Fibroblast of mammary gland (primary cell): ENCODE measurements at places on chromosomes 1 and 21.

- DNase-seq: no peak
These were observed 2.9 kb downstream of the RCAN1 start for GRCh38 chr21:34612056-34612455.

DNA sequence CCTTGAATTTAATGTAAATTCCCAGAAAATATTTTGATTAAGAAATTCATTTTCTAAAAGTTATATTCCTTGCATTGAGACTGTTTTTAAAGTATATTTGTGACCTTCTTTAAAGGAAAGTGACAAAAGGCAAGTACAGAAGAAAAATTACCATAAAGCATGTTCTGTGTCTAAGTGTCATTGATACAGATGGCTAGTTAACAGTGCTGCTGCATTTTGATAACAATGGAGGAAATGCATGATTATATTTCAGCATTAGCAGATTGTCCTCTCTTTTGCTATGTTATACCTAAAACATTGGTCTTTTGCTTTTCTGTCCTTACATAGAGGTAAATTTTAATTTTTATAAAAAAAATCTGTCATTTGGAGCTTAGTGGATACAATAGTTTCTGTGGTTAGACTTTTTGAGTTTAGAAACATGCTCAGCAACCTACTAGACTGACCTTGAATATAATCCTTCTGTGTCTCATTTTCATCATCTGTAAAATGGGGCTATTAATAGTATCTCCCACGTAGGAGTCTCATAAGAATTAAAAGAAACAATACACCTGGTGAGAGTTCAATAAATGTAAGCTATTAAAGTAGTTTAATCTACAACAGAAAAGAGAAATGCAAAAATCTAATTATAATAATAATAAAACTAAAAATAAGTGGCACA, 51.1 kb upstream of the RGS21 start:
- DNase-seq: no peak

GRCh38 chr1:57124170-57124569, 158.4 kb upstream of the C8B start:
- no peak for DNase-seq

GRCh38 chr21:44836349-44836665, 18.4 kb upstream of the SUMO3 start:
- no peak for DNase-seq

DNA sequence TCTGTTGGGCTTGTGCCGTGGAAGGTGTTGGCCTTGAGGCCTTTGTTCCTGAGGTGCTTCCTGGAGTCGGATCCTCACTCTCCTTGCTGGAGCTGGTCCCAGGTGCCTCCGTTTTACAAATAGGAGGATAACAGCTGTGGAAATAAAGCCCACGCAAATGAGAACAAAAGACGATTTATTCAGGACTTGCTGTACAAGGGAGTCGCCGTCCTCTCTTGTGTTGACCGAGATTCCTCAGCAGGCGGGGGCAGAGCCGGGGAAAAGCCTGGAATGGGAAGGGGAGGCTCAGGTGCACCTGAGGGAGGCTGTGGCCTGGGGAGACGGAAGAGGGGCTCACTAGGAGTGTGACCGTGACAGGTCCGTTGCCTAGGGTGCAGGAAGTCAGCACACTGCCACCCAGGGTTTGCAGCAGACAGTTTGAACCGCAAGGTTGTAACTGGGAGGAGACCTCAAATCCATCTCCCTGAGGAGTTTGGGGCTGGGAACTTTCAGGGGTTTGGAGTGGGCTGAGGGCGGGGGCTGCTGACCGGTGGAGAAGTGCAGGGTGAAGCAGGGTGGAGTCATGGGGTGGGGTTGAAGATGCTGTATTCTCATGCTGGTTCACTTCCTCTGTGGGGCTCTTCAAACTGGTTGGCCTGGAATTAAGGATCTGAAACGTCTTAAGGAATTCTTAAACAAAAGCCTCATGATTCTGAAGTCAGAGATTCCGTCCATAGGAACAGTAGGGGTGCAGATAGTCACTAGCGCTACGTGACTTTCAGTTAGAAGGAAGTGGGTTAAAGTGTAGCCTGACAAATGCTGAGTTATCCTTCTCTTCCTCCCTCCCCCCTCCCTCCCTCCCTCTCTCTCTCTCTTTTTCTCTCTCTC, 2.6 kb upstream of the CSTB start:
- DNase-seq: no peak

DNA sequence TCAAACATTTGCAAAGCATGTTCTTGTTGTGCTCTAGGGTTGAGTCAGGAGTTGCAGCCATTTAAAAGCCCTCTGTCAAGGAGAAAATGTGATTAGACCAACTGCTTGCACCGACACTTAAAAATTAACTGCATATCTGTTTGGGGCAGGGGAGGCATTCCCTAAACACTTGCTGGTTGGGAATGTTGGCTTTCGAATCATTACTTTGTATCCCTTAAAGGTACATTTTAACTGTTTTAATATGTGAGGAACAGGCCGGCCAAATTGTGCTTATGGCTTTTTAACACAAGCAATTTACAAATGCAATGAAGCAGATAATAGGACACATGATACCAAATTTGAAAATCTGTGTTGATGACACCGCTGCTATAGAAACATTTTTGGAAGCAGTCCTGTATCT, 159.1 kb downstream of the LHX8 start:
- DNase-seq: no peak

GRCh38 chr1:61581251-61581650, 143.7 kb downstream of the TM2D1 start:
- DNase-seq: peak; percentile 28

GRCh38 chr1:47731730-47732129, 265.5 kb downstream of the TRABD2B start:
- DNase-seq: no peak

DNA sequence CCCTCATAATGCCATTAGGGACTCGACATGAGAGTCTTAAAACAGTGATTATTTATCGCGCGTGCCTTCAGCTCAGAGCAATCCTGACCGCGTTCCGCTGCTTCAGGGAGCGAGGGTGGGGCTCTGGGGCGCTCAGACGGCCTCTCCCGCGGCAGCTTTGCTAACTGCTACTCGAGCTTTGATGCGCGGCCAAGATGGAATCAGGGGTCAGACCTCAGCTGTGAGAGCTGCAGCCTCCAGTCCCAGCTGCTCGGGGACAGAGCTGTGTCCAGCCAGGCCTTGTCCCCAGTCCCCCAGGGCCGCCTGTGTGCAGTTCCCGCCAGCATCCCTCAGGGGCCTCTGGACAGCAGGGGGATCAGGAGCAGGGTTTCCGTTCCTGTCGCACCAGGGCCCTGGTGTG, 104.6 kb upstream of the TTC34 start:
- DNase-seq: no peak

GRCh38 chr1:12544357-12544756, 73.7 kb downstream of the DHRS3 start:
- no peak for DNase-seq

DNA sequence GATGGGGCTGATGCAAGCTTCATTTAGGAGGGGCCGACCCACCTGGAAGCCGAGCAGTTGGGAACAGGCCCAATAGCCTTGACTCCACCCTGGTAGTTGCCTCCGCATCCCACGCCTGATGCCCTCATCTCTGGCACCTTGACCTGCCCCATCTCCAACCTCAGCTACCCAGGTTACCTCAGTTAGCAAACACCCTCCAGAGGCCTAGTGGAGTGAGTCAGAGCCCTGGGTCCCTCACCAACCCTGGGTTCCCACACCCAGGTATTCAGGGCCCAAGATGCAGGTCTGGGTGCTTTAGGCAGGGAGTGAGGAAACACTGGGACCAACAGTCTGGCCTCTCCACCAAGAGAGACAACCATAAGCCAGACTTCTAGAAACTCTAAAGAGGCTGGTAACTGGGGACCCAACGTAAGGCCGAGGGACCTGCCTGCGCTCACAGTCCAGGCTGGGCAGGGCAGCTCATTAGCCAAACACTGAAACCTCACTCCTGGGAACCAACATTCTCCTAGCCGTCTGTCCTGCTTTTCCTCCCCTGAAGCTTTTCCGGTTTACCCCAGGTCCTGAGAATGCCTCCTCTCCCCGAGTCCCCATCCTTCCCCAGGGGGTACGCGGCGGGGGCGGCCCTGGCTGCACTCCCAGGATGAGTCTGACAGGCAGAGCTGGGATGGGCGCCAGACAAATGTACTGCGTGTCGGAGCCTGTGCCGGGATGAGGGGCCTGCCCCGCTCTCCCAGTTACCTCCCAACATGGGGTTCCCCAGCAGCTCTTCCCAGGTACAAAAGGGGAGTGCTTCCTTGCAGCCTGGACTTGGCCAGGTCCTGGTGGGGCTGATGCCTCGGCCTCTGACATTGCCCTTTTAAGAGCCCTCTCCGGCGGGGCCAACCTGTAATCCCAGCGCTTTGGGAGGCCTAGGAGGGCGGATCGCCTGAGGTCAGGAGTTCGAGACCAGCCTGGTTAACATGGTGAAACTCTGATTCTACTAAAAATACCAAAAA, 8.9 kb upstream of the CELSR2 start:
- peak; percentile 83 for DNase-seq

DNA sequence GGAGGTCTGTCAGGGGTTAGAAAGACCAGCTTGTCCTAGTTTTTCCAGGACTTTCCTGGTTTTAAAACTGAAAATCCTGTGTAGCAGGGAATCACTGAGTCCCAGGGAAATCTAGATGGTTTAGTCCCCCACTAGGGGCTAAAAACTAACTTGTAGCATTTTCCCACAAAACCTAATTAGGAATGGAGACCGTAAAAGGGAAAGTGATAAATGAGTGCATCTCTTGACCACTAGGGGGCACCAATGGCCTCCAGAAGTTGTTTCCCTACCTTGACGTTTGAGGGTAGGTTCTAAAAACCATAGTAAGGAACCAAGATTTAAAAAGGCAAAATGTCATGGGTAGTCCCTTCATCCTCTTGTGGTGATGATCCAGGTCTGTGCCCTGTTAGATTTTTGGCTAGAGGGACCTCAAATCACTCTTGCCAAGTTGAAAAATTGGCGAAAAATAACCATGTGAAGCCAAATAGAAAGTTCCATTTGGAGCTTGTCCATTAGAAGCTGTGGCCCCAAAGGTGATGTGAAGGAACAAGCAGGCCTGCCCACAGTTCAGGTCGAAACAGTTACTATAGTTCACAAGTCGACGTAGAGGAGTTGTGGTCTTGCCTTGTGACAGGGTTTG, 24.5 kb downstream of the CLIC6 start:
- peak; percentile 80 for DNase-seq

DNA sequence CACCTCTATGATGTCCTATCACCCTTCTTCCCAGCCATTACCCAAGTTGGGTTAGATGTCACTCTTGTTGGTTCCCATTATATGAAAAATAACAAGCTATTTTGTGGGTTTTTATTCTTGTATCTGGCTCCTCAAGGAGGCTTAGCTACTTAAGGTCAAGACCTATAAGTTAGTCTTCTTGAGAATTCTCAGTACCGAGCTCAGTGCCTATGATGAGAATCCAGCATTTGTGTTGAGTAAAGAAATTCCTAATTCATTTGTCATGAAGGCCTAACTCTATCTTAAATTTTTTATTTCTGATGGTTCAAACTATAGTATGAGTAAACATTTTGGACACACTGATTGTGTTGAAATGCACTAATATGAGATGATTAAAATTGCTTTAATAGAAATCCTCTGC, 15.9 kb downstream of the NUF2 start:
- DNase-seq: peak; percentile 58

- peak; percentile 15 for DNase-seq
These were observed 5.1 kb upstream of the ZZZ3 start for GRCh38 chr1:77687519-77687906.

DNA sequence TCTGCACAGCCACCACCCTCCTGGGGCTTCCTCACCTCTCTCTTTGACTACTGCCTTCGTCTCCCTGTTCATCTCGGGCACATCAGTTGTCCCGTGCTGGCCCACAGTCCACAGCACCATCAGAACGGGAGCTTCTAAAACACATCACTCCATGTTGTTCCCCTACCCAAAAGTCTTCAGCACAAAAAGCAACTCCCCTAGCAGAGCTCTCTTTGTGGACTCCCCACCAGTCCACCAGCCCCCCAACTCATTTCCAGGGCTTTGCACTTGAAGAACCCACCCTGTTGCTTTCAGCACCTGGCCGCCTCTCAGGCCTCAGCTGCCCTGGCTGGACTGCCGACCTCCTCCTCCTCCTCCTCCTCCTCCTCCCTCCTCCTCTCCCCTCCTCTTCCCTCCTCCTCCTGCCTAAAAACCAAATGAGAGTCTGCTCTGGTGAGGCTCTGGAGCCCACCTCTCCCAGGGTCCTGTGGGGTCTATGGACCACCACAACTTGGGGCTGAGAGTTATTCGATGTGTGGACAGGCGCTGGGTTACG, 251.2 kb upstream of the VAMP3 start:
- no peak for DNase-seq

GRCh38 chr1:212453156-212453857, 20.6 kb downstream of the NENF start:
- DNase-seq: no peak

GRCh38 chr21:40194185-40194980, 327.1 kb downstream of the PCP4 start:
- no peak for DNase-seq

DNA sequence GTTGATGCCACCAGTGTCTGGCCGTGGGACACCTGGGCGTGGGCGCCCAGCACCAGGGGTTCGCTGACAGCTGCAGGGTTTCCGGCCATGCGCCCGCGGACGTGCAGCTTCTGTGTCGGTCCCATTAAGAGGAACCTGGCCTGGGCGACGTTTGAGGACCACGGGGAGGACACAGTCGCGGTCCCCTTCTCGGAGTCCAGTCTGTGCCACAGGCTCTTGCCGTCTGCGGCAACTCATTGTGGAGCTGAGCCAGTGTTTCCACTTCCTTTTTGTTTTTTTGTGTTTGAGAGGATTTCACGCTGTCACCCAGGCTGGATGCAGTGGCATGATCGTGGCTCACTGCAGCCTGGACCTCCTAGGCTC, 1.6 kb upstream of the C1orf159 start:
- no peak for DNase-seq

GRCh38 chr1:90722874-90723589, 5.9 kb upstream of the BARHL2 start:
- DNase-seq: no peak

GRCh38 chr1:195202241-195202640, 1406.0 kb downstream of the KCNT2 start:
- DNase-seq: no peak

DNA sequence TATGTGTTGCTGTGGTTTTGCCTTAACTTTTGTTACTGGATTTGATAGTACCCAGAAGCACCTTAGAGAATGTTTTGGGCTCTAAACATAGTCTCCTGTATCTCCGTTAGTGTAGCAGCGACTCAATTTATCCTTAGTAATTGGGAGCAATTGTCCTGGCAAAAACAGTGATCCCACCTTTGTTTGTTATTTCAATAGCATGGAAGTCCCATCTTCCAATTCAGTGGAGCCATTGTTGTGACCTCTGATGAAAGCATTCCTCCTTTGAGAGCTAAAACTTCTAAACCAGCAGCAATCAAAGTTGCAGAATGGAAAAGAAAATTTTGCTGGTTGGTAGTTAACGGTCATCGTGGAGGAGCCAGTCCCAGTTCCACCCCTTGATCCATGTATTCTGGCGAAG, 34.7 kb downstream of the RTCA start:
- DNase-seq: no peak

GRCh38 chr1:5725406-5725805, 266.8 kb downstream of the NPHP4 start:
- no peak for DNase-seq

GRCh38 chr1:92784639-92785500, at the start of gene EVI5:
Gene EVI5 (minus strand): TSS chr1:92785108. CDS start chr1:92736546, 48,562 bp downstream.
- DNase-seq: peak; percentile 93
